ENCODE measurements at places on chromosomes 11 and 22. TPM values are rescaled to one million over a fixed set of nuclear protein-coding genes. Genes with fewer than 3 reads are reported as not detected.

Gene CARD10
- total RNA-seq, result 46.3 TPM

Gene KRTAP5-7
- not detected for total RNA-seq

Gene OR5M10
- total RNA-seq, result not detected

Gene KDM4D
- 0.27 TPM for total RNA-seq

Gene CBLIF
- not detected for total RNA-seq

Gene OR2D2
- total RNA-seq, result not detected

Gene TEX12
- not detected for total RNA-seq

Gene FOLR2
- total RNA-seq, result 8.6 TPM

Measured in transverse colon (tissue), 4 donors.